ENCODE measurements at places on chromosomes 1 and 21. TPM values are rescaled to one million over a fixed set of nuclear protein-coding genes. Genes with fewer than 3 reads are reported as not detected.

- peak; percentile 29 for DNase-seq
These were observed 3.5 kb downstream of the SLC66A1 start for GRCh38 chr1:19315378-19316198.

DNA sequence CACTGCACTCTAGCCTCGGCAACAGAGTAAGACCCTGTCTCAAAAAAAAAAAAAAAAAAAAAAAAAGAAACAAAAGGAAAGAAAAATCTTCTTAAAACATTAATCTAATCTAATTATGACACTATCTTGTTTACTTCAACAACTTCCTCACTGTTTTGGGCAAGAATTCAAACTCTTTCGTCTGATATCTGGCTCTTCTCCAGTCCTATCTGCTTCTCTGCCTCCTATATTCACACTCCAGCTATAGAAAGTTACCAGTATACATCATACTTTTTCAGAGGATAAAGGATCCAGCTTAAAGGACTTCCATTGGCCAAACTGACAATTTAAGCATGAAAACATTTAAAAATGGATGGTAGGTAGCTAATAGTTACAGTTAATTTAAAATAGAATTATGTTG is 47.3 kb downstream of the EIF2B3 start:
- no peak for DNase-seq

- no peak for DNase-seq
These were observed 46.5 kb downstream of the ETS2 start for GRCh38 chr21:38852278-38852677.

GRCh38 chr21:46111857-46112724 is 14.2 kb downstream of the COL6A2 start:
- no peak for DNase-seq

- no peak for DNase-seq
These were observed 3.7 kb downstream of the FOXD2 start for GRCh38 chr1:47441450-47442106.

Gene LCE1B
- total RNA-seq, result not detected

Gene EIF4G3
- total RNA-seq, result 23.2 TPM

Gene TRIM17
- not detected for total RNA-seq

Gene C1orf226
- total RNA-seq, result 2.9 TPM

Gene LRRN2
- 2.4 TPM for total RNA-seq

Measured in A172 (cell line).